ENCODE measurements at places on chromosomes 5 and 9.

DNA sequence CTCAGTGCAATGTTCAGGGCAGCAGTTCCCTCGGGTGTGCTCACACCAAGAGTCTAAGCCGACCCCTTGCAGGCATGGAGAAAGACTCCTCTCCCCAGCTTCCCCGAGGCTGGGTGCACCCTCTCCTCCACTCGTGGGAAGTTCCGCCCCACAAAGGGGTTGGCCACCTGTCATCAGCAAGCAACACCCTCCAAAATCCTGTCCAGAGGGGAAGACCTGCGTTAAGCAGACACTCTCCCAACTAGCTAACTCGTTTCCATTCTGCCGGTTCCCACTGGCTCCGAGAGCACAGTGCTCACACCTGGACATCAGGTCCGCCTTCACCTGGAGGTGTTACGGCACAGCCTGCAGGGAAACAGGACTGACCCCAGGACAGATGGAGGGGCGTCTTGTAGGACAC is 117.9 kb upstream of the IRX4 start:
- DNase-seq, result no peak

DNA sequence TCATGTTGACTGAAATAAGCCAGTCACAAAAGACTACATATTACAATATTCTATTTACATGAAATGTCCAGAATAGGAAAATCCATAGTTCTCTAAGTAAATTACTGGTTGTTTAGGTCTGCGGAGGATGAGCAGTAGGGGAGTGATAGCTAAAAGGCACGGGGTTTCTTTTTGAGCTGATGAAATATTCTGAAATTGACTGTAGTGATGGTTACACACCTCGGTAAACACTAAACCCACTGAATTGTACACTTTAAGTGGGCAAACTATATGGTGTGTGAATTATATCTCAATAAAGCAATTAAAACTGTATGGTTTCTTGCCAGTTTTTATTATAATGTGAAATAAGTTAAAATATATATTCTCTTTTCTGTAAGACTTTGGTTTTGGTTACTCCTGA is 77.7 kb upstream of the TMED7 start:
- DNase-seq, result no peak

- no peak for DNase-seq
These were observed 149.8 kb upstream of the PPP1R26 start for GRCh38 chr9:135329571-135330306.

DNA sequence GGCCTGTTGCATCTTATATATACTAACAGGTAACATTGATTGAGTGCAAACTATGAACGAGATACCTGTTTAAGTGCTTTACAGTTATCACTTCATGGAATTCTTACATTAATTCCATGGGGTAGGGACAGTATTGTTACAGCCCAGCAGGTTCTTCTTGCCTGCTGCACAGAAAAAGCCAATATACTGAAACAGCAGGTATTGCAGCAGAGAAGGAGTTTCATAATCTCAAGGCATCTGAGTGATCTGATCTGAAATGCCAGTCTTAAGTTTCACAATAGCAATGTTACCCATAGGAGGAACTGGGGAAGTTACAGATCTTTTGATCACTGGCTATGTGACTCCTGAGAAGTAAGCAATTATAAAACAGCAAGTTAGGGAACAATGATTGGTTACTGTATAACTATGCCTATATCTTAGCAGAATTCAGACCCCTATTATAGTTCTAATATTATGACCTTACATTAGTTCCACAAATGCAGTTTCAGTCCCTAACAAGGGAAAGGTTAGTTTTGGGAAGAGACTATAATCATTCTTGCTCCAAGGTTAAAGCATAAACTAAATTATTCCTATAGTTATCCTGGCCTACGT is 126.5 kb upstream of the BNC2 start:
- DNase-seq, result no peak

DNA sequence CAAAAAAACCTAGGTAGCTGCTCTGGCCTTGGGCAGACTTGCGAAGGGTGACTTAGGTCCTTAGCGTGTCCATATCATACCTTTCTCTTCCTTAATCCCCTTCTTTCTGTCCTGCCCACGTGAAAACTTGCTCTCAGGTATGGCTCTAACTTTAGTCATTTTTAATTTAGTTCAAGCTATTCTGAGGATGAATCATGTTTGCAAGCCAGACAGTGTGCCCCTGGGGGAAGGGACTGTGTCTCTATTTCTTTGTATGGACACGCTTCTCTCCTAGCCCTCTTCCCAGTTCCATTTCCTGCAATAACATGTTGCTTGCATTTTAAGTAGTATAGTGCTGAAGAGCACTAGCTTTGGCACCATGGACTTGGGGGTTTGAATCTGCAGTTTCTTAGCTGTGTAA is 120.6 kb downstream of the PTTG1 start:
- DNase-seq, result no peak

DNA sequence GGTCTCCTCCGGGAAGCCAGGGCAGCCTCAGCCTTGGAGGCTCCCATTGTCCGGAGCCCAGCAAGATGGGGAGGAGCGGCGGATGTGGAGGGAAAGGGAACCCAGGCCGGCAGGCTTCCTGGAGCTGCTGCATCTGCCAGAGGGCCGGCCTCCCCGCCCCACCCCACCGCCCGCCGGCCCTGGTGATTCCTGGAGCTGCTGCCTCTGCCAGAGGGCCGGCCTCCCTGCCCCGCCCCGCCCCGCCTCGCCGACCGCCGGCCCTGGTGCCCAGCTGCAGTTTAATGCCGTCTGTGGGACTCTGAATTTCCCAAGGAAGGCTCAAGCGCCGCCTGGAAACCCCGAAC is 31.6 kb downstream of the EXD3 start:
- no peak for DNase-seq

DNA sequence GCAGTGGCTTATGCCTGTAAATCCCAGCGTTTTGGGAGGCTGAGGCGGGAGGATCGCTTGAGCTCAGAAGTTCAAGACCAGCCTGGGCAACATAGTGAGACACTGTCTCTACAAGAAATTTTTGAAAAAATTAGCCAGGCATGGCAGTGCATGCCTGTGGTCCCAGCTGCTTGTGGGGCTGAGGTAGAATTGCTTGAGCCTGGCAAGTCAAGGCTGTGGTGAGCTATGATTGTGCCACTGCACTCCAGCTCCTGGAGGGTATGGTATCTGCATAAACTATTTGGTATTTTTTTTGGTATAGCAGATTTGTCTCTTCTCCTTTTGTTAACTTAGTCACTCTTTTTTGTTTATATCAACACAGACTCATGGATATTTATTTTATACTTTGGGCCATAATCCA is 61.5 kb upstream of the TEX48 start:
- no peak for DNase-seq

DNA sequence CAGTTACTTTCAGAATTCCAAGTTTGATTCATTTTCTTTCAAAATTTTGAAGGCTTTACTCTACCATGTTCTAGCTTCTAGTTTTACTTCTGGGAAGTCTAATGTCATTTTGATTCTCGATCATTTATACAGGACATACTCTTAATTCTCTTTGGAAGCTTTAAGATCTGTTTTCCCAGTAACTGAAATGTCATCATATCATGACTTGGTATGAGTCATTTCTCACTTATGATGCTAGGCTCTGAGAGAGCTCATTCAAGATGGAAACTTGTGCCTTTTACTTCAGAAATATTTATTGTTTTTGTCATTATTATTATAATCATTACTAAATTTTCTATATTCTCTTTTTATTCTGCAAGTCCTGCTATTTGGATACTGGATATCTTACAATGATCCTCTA is 222.3 kb downstream of the PARP8 start:
- no peak for DNase-seq

- peak; percentile 53 for DNase-seq
These were observed at the start of gene ARHGEF28 for GRCh38 chr5:73625944-73626811. ARHGEF28 (plus strand) TSS chr5:73626196; CDS start chr5:73684852, 58,656 bp downstream.

GRCh38 chr5:56737951-56738606 is 77.3 kb upstream of the MAP3K1 start:
- no peak for DNase-seq

DNA sequence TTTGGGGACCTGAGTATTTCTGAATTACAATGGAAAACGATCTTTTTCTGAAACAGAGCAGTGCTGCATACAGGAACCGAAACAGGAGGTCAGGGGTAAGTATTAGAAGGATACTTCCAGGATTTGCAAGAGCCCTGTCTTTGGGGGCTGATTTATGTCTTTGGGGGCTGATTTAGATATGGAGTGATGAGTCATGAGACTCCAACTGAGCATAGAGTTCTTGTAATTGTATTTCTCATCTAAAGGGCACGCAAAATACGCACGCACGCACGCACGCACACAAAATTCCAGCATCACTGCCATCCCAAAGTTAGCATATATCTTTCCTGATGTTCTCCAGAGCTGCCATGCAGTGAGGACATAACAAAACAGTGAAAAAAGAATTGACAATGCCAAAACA is 414.8 kb upstream of the CCNH start:
- peak; percentile 68 for DNase-seq

DNA sequence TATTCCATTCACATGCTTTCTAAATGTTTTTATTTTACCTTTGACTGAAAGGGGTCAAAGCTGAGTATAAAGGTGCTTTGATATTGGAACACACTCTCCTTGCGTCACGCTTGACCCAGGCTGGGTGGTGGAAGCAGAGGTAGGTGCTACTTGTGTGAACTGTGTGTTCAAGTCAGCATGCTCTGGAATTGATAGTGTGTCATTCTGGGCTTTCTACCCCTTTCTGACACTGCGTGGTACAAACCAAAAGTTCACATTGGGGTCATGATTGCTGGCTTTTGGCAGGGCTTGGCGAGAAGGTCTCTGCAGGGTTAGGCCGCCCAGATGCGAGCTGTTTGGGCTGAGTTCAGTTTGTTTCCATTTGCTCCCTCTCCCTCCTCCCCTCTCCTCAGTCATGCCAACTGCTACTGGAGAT is 131.8 kb downstream of the ADAMTSL1 start:
- DNase-seq, result peak; percentile 55

- DNase-seq, result peak; percentile 79
These were observed 192.4 kb downstream of the MEF2C start for GRCh38 chr5:88690409-88691229.

DNA sequence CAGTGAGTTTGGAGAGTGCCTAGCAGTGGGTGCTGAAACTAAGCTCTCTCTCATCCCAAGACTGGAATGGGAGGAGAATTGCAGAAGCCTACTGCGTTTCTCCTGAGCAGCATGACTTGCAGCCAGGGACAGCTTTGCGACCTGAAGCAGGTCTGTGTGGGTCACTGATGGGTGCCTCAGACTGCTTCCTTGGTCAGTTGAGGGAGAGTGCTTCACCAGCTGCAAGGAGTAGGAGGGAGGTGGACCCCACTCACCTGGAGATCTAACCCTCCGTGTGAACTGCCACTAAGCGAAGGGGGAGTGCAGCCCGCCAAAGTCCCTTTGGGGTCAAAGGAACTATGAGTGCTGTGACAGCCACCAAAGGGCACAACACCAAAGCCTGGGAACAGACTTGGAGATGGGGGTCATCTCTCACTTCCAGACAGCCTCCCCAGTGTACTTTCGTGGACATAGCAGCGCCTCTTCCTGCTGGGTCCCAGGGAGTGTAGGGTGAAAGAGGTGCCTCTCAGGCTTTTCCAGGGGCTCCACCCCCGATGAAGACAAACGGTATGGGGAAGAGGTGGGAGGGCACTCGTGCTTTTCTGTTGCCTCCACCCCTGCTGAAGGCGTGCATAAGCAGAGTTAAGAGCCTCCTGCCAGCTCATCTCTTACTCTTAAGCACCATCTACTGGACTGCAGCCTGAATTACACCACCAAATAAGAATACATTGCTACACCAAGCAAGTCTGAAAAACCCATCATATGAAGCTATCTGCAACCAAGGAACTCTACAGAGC is 34.3 kb upstream of the MACIR start:
- peak; percentile 64 for DNase-seq

- peak; percentile 23 for DNase-seq
These were observed 315.4 kb downstream of the CTNND2 start for GRCh38 chr5:11588803-11589202.

DNA sequence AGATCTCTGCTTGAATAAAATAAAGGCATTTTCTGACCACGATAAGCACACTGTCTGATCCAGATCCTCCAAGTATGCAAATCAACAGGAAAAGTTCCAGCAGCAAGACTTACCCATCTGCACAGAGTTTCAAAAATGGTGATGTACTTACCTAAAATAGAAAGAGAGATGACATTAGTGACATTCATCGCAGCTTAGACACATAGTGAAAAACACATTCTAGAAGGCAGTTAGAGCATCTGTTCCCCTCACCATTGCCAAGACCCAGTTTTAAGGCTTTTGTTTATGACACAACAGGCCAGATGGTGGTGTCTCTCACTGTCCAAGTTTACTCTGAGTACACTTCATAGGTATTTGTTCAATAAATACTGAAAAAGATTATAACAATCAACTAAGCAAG is 207.7 kb downstream of the PDE4D start:
- peak; percentile 16 for DNase-seq

DNA sequence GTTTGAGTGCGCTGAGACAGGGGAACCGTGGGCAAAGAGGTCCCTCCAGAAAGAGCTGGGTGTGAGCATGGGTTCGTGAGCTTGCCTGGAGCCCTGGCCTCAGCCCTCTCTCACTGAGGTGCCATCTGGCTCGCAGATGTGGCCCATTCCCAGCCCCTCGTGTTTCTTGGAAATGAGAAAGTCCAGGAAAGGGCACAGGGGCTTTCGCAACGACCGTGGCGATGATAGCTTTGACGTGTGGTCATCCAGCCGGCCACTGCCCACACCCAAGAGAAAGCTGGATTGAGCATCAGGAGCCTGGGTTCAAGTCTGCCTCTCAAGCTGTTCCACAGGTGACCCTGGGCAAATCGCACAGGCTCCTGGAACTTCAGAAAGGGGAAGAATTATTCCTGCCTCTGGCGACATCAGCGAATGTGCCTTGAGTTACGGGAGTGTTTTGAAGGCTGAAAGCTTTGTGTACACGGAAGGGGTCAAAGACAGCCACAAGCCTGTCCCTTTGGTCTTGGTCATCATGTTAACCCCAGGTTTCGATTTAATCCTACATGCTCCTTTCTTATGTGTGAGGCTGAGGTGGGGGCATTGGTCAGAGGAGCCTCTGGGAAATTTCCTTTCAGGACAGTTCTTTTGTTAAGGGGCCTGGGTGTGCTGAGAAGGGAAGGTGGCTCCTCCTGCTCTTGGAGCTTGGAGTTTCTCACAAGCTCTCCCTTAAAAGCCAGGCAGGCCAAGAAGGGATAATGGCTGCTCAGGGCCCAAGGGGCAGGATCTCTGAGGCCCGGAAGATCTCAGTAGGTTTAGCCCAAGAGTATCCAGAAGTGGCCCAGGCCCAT is 41.7 kb upstream of the IL17B start:
- no peak for DNase-seq

GRCh38 chr5:29307478-29307877 is 1886.0 kb upstream of the CDH6 start:
- DNase-seq, result no peak

DNA sequence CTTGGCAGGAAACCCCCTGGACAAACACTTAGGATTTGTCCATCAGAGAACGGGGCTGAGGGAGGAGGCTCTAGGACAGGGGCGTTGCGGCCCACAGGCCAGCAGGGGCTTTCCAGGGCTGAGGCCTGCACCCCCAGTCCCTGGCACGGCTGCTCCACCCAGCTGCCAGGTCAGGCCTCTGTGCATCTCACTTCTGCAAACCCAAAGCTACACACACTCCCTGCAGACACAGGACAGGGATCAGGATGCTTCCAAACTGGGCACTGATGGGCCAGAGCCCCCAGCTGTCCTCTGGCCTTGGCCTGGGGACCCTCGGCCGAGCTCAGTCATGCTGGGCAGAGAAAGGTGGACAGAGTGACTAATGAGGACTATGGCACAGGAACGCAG is 106.2 kb upstream of the SARDH start:
- no peak for DNase-seq
